Ammon's horn (tissue), 1 donor: ENCODE measurements at places on chromosomes 7 and 10.
A peak's percentile ranks its signal among the peaks of the same experiment; 100 is the strongest.

- DNase-seq, result no peak
These were observed 23.6 kb downstream of the RGS10 start for GRCh38 chr10:119518936-119519335.

- DNase-seq, result no peak
These were observed 121.3 kb downstream of the AVL9 start for GRCh38 chr7:32616625-32617024.

DNA sequence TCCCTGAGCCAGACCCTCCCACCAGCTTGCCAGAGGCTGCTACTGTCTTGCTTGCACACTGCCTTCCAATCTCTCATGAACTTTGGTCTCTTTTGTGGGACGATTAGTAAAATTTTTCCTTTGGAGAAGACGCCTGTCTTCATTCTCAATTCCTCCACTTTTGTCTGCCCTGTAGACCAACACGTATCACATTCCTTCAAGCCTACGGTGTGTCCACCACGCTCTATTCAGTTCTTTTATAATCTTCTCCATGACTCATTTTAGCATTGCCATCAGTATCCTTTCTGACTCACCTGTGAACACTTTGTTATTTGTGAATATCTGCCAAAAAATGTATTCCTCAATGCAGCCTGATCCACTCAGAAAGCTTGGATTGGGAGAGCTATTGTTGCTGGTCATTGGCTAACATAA, 1.4 kb downstream of the GIMAP5 start:
- DNase-seq, result no peak

DNA sequence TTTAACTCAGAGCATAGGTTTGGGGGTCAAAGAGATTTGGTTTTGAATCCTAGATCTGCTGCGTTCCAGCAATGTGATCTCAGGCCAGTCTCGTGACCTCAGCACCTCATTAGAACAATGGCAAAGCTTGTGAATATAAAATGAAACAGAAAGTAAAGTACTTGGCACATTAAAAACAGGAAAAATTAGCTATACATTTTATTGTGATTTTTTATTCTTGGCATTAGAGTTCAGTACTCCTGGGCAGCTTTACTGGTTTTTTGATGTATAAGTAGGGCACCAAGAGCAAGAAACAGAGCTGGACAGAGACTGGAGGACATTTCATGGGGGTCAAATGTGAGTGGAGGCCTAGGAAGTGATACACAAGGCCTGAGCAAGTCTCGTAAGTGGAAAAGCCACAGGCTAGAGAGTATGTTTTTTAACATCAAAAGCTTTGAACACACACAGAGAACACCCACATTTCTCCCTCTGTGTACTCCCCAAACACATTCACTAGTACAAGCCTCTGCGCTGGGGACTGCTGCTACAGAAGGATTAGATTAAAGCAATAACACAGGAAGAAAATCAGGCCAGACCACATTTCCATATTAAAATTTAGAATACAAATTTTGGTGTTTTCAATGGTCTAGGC, 157.2 kb upstream of the SLC25A13 start:
- peak; percentile 4 for DNase-seq

DNA sequence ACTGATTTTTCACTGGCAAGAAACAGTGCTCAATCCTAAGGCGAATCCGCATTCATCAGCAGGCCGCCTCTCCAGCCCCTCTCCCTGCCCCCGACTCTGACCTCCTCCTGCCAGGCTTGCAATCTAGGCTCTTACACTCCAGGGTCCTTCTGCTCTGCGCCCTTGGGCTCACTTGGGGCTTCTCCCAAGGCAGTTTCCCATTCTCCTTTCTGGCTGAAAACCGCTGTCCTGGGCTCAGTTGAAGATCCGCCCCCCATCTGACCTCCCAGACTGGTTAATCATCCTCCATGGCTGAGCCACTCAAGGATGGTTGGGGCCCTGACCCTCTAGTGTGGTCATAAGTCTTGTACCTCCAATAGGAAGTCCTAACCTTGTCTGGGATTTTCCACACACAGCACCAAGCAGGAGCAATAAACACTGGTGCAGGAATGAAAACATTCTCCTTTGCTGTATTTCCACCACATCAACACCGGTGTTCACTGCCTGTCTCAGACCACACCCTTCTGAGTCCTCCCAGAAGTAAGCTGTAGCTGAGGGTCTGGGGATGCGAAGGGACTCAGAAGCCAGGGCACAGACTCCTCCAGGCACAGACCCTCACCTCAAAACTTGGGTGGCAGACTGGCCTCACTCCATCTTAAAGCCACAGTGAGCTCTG, 42.4 kb downstream of the TNS3 start:
- DNase-seq, result no peak

DNA sequence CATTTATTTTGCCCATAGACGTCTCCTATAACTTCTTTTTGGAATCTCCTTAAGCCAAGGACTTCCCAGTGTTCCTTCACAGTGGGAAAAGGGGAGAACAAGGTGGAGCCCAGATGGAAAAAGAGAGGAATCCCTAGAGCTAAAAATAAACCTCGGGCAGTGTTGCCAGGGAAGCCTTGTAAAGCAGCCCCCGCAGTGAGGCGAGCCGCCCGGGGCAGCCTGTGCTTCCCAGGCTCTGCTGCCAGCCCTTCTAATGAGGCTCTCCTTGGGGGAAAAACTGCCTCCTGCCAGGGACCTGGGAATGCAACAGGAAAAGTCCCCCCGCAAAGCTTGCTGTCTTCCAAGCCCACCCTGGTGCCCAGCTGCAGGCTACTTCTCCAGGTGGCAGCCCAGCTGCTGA, 71.7 kb downstream of the SH3PXD2A start:
- DNase-seq, result peak; percentile 47

DNA sequence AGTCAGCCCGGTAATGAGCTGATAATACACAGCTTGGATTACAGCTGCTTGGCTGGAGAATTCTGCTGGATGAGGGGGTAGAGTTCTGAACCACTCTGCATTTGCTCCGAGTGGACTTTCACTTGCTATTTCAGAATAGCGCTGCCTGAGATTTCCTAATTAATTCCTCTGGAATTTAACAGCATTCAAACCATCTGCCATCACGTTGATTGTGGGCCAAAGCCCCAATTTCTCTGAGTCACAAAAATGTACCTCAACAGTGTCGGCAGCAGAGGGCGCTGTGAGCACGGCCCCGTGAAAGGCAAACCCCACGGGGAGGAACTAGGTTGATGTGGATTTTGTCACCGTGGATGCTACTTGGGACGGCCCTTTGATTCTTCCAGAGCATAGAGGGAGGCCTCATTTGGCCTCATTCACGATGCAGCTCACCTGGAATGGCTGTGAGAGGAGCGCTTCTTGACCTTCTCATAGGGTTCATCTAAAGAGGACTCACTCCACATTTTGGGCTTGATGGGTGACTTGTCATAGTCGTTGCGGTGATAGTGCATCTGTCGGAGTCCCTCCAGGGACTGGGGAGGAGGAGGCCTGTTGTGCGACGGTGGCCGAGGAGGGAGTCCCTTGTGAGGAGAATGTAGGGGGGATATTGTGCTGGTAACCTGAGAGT, 73.3 kb downstream of the PRPF18 start:
- DNase-seq, result peak; percentile 84

- no peak for DNase-seq
These were observed 4.5 kb upstream of the SEMA3D start for GRCh38 chr7:85191383-85191782.

GRCh38 chr7:10708447-10708846, 265.2 kb upstream of the PHF14 start:
- DNase-seq, result peak; percentile 6

GRCh38 chr10:110498087-110498981, 627 bp downstream of the DUSP5 start:
- DNase-seq, result peak; percentile 51

DNA sequence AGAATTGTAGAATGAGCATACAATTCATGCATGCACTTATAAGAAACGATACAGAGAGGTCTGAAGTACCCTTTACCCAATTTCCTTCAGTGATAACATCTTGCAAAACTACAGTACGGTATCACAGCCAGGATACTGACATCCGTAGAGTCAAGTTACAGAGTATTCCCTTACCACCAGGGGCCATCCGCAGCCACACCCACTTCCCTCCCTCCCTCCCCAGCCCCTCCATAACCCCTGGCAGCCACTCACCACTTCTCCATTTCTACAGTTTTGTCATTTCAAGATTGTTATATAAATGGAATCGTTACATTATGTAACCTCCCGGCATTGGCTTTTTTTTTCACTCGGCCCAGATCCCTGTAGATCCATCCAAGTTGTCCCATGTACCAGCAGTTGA, 113.6 kb upstream of the RET start:
- DNase-seq, result no peak

GRCh38 chr10:94344522-94345122, 18.1 kb downstream of the NOC3L start:
- no peak for DNase-seq

- DNase-seq, result no peak
These were observed 8.7 kb upstream of the ING3 start for GRCh38 chr7:120941856-120942255.

- no peak for DNase-seq
These were observed 111.2 kb downstream of the XRCC2 start for GRCh38 chr7:152564656-152565250.

DNA sequence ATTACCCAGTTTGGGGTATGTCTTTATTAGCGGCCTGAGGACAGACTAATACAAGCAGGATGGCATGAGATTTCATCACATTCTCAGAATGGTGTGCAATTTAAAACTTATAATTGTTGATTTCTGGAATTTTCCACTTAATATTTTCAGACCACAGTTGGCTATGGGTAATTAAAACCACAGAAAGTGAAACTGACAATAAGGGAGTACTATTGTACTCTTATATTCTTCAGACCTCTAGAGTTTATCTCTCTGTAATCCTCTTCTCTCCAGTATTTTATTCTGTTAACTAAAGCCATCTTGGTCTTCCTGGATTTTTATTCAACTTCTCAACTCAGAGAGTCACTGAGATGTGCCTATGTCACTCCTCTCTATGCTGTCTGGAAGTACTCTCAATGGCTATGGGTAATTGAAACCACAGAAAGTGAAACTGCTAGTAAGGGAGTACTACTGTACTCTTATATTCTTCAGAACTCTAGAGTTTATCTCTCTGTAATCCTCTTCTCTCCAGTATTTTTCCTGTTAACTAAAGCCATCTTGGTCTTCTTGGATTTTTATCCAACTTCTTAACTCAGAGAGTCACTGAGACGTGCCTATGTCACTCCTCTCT, 118.3 kb downstream of the PPP1R17 start:
- no peak for DNase-seq

- DNase-seq, result no peak
These were observed 87.2 kb downstream of the HIF1AN start for GRCh38 chr10:100622946-100623345.

DNA sequence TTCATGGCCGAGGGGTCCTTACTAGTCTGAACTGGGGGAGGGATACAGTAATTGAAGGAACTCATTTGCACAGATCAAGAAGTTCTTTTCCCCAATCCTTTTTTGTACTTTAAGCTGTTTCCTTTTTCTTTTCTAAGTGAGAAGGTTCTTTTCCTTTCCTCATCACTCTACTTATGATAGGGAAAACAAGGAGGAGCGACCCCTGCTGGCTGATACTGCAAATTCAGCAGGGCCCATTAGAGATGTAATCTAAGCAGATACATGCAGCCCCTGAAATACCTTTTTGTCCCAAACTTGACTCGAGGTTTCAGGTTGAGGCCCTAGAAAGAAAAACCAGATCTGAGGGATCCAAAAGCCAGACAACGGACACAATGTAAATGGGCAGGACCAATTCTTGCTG, 305.5 kb downstream of the DNAJB9 start:
- DNase-seq, result no peak

- DNase-seq, result no peak
These were observed 166.9 kb downstream of the SH3PXD2A start for GRCh38 chr10:103688491-103688890.

DNA sequence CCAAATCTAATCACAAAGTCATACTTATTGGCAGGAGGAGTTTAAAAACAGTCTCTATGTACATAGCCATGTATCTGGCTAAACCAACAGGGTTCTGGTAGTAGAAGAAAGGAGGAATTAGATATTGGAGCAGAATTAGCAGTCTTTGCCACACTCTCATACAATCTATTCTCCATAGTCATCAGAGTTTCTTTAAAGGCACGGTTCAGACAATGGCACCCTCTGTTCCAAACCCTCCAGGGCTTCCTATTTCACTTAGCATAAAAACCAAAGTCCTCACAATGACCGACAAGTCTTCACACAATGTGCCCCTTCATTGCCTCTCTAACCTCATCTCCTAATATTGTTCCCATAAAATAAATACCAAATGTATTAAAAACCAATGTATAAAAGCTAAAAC, 12.7 kb downstream of the ZNF438 start:
- peak; percentile 38 for DNase-seq

GRCh38 chr10:98331885-98332284, 63.9 kb upstream of the LOXL4 start:
- no peak for DNase-seq

DNA sequence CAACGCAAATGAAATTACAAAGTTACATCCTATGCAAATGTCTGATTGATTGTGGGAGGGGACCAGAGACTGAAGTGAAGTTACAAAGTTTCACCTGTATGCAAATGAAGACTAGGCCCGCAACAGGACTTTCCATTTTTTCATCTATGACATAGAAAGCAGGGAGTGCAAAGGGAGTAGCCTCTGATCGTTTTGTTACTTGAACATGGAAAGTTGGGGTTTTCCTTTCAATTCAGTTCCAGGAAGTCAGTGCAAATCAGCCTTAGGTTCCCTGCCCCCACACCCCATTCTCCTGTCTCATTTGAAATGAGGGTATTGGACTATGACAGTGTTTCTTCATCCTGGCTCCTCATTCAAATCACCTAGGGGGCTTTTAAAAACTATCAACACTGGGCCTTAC, 96.9 kb upstream of the HABP2 start:
- DNase-seq, result no peak

GRCh38 chr7:6248581-6248980, 23.8 kb downstream of the CYTH3 start:
- no peak for DNase-seq

DNA sequence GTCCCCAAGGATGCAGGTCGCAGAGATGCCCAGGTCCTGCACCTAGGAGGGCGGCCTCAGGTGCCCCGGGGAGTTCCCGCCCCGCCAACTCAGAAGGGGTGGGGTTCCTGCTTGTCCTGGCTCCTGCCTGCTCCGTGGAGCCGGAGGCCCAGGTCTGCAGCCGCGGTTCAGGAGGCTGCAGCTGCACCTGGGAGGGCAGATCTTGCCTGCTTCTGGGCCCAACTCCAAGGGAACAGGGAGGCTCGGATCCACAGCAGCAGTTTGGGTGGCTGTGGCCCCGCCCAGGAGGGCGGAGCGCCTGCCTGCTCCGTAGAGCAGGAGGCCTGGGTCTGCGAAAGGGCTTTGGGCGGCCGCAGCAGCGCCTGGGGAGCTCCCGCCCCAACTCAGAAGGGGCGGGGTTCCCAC, 108.2 kb upstream of the EGR2 start:
- DNase-seq, result no peak

- DNase-seq, result no peak
These were observed 5.8 kb upstream of the METTL27 start for GRCh38 chr7:73847941-73848723.

DNA sequence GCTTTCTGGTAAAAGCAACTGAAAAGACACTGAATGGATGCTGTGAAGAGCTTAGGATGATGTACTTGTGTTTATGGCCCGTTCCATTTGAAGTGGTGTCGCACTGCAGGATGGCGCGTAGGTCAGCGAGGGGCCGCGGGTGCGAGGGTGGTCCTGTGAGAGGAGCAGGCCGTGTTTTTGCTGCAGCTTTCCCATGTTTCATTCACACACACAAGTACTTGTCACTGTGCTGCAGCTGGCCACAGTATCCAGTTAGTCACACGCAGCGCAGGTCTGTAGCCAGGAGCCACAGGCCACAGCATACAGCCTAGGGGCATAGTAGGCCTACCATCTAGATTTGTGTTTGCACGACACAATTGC, 23.2 kb downstream of the WIPI2 start:
- DNase-seq, result no peak
